Hematopoietic multipotent progenitor cell (in vitro differentiated cells): ENCODE measurements at places on chromosomes 12 and 14.

DNA sequence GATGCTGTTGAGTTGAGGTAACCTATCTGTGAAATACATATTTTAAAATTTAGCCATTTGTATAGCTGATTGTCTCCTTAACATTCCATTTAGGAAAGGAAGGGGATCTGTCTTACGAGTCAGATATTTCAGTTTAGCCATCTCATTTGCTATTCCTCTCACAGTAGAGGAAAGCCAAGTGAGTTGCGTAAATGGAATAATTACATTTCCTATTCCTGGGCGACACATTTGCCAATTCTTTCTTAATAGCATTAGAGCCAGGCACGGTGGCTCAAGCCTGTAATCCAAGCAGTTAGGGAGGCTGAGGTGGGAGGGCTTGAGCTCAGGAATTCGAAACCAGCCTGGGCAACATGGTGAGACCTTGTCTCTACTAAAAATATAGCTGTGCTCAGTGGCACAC, 116.3 kb downstream of the TMX1 start:
- DNase-seq, result no peak

- no peak for DNase-seq
Observed at GRCh38 chr12:52763036-52763659, 14.0 kb downstream of the KRT76 start.

DNA sequence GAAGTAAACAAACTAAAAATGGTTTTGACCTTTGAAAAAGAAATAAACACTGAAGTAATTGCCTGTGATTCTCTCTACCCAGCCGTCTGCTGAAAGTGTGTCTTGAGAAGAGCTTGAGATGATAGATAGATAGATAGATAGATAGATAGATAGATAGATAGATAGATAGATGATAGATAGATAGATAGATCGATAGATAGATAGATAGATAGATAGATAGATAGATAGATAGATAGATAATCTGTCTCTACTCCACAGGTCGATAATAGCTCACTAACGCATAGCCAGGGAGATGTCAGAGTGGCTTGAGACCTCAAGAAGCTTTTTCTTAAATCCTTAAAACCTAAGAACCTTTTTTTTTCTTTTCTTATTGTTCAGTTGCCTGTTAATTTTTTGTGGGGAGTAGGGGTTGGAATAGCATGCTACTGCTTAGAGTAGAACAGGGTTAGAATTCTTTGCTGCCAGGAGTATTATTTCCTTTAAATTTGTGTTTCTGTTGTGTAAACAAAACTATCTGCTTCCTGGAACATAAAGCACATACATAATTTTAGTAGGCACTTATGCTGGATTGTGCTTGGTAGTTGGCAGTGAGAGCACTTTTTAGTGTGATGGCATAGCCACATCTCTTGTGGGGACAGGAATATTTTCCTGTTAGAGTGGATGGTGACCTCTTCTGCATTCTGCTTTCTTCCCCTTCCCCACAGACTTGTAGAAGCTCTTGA, 169.5 kb downstream of the FBXL14 start:
- no peak for DNase-seq

- no peak for DNase-seq
Observed at GRCh38 chr12:114174326-114174725, 208.2 kb upstream of the RBM19 start.

GRCh38 chr12:108215458-108215857, 86.4 kb downstream of the WSCD2 start:
- no peak for DNase-seq

- no peak for DNase-seq
Observed at GRCh38 chr14:36454599-36455240, 65.3 kb downstream of the NKX2-1 start.

- no peak for DNase-seq
Observed at GRCh38 chr12:14843425-14843887, at the start of gene ART4. Gene ART4 (minus strand): TSS chr12:14843526. CDS start chr12:14843113, 413 bp downstream.

DNA sequence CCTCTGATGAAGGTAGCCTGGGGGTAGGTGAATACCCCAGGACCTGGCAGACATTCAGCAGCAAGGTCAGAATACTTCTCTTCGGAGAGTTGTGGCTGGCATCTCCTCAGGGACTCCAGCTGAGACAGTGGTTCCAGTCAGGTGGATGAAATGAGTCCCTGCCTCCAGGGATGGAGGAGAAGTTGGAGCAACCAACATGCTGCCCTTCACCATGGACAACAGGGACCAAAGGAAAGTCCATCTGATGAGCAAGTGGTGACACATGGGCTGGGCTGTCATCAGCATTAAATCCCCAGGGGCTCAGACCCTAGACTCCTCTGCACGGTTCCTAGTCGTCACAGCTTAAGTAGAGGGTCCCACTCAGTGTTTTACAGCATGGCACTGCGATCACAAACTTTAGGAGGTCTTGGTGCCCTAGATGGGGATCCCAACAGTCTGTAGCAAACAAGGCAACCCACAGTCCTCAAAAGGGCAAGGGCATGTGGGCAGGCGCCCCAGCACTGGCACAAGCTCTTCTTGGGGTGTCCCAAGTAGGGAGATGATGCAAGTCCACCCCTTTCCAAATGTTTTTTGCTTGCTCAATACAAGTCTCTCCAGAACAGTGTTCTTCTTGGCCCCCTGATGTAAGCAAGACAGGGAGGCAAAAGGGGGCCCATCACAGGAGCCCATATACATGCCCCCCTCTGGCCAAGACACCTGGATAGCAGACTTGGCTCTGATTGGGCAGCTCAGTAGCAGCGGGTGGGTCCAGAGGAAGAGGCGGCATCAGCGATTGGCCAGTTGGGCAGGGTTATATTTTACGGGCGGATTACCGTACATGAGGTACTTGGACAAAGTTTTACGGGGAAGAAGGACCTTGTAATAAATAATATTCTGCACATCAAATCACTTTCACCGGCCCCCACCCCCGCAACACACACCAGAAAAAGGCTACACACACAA, 10.8 kb upstream of the CDH24 start:
- DNase-seq, result no peak

GRCh38 chr12:122753319-122753650, 661 bp downstream of the DENR start:
- no peak for DNase-seq

DNA sequence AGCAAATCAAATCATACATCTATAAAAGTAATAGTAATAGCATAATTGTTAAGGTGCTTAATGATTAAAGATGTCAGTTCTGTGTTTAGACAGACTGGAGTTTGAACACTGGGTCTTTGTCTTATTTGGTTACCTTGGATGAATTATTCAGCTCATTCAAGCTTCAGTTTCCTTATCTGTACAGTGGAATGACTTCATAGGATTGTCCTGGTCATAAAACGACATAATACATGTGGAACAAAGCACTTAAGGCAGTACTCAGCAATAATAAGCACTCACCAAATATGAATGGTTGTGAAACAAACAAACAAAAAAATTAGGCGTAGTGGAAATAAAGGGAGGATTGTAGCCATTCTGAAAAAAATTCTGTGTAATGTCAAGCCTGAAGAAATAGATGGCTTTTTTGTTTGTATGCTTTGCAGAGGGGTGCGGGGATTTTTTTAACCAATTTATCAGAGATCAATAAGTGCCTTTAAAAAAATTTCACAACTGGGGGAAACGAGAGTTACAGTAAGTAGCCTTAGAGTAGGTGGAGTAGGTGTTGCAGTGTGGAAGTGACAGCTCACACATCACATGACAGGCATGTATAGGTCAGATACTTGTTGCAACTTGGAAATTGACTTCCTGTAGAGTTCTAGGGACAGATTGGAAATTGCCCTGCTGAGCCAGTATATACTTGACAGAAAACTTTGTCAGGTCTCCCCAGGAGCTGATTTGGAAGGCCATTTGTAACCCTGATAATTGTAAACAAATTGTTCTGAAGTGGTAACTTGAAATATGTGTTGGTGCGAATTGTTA, 157.7 kb downstream of the SLC15A5 start:
- no peak for DNase-seq

GRCh38 chr12:16499611-16500010, 106.4 kb downstream of the LMO3 start:
- DNase-seq, result no peak

DNA sequence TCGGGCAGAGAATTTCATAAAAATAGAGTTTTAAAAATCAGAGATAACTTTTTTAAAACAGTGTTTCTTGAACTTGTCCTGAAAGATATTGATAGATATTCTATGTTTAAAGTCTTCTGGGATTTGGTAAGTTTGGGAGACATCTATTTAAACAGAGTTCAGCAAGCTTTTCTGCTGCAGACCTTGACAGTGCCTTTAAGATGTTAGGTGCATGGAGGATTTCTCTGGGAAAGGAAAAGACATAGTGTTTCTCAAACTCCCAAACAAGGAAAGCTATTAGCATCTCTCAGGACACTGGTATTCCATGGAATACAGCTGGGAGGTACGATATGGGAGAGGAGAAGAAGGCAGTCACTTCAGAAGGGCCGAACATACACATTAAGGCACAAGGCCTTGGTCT, 97.8 kb downstream of the RBM19 start:
- no peak for DNase-seq

DNA sequence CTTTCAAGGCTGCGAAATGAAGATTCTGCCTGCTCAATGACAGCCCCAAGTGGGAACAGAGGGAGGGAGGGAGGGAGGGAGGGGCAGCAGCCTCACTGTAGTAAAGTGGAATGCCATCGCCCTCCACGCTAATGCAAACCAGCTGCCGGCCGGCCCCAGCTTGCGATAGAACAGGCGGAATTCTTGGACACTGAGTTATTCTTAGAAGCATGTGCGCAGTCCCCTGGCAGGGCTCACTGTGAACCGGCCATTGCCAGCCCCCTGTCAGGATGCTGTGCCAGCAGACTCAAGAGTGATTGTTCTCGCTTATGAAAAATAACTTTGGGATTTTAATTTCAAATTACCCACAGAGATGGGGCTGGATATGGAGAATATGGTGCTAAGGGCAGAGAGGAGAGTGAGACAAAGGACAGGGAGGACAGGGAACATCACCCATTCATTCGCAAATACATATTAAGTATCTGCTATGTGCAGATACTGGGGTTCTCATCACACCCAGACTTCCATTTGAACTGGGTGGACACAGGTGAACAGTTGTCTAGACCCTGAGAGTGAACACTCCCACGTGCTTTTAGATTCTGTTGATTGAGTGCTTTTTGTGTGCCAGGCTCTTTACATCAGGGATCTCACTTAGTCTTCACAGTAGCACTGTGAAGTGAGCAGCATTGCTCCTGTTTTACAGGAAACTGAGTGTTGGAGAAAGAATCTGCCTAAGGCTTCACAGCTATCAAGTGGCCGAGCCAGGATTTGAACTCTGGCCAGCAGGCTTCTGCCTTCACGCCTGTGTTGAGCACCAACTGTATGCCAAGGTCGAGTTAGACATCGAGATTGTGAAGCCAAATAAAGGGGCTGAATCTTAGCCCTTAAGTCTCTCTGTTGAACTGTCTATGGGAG, 192.9 kb downstream of the C12orf75 start:
- DNase-seq, result no peak

GRCh38 chr14:91245029-91245428, 525 bp upstream of the GPR68 start:
- no peak for DNase-seq

DNA sequence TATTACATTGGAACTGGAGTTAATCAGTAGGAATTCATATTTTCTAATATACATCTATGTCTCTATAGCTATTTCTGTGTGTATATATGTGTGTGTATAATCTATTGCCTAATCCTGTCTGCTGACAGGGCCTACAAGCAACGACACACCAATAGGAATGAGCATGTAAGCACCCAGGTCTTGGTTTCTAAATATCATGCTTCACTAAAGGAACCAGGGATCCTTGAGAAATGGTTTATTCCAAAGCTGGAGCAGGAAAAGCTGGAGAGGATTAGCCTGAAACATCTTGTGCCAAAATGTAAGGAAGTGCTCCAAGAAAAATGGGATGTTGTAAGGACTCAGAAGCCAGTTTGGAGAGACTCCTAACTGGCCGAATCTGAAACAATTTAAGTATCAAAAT, 29.3 kb upstream of the LGALS3 start:
- DNase-seq, result no peak

- DNase-seq, result no peak
Observed at GRCh38 chr12:6434205-6435140, 10.3 kb upstream of the CD27 start.

GRCh38 chr12:79000501-79000900, 135.9 kb downstream of the SYT1 start:
- DNase-seq, result no peak

GRCh38 chr12:63917864-63918799, 73.6 kb downstream of the SRGAP1 start:
- no peak for DNase-seq

DNA sequence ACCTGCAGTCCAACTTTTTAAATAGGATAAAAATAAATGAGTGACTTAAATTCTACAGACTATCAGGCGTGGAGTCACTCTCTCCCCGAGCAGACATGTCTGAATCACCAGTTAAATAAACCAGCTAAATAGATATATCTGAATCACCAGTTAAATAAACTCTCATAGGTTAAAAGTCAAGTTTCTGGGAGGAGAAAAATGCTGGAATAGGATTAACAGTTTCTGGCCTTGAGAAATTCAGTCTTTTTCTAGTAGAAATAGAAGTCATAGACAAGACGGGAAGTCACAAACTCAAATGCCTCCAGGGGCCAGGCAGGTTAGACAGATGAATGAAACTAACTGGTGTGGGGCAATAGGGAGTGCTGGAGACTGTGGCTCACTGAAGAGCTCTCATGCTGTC, 258.6 kb upstream of the TMEM132C start:
- DNase-seq, result no peak

- DNase-seq, result no peak
Observed at GRCh38 chr12:25276199-25276937, 25.6 kb upstream of the KRAS start.

DNA sequence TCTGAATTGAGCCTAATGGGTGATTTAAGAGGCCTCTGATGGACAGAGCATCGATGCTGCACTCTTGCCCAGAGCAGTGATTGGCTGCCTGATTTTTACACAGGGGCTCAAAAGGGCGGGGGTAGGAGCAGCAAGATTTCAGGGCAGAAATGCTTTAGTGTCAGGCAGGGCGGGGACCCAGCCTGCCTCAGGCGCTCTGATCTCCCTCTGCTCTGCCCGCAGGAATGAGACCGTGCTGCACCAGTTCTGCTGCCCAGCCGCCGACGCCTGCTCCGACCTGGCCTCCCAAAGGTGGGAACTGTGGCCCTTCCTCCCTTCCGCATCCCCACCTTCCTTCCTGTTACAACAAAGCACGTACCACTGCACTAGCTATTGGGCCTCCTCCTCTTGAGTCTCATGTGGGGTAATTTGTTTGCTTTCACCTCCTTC, 32.4 kb downstream of the IQSEC3 start:
- no peak for DNase-seq

DNA sequence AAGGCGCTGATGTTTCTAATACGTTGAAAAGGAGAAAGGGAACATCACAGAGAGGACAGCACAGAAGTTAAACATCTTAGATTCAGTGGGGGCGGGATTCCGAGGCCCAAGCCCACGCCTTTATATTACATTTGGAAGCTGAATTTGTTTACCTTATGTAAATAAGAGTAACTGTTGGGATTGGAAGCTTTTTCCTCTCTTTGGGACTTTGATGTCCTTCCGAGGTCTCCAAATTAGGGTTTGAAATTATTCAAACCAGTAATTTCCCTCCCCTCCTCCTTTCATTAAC, 6.4 kb downstream of the FOXA1 start:
- no peak for DNase-seq

DNA sequence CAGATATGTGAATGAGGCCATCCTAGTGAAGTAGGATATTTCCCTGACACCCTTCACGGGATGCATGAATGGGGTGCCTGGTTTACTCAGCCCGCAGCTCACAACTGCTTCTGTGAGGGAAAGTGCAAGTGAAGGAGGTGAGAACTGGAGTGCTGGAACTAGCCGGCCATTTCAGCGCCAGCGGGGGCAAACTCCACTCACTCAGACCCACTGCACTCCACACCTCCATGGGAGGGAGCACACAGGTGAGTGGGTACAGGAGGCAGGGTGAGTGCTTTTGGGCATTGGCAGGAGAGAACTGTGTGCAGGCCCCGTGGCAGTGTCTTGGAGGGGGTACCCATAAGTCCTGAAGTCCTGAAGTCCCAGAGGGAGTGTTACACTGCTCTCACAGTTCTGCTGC, 1008.4 kb downstream of the SLC6A15 start:
- no peak for DNase-seq
